Endothelial cell of coronary artery (primary cell): ENCODE measurements at places on chromosomes 7 and 10. TPM values are rescaled to one million over a fixed set of nuclear protein-coding genes. Genes with fewer than 3 reads are reported as not detected.

Gene TRPV5
- total RNA-seq: not detected in 2 replicates

Gene ANKRD30A
- total RNA-seq: not detected in 2 replicates

Gene R3HCC1L
- 13.0 and 17.7 TPM in 2 replicates for total RNA-seq

Gene LRRC17
- total RNA-seq: 5.7 and 20.7 TPM in 2 replicates

Gene SPDYE8
- not detected in 2 replicates for total RNA-seq

Gene CTAGE4
- 0.18 and 0.56 TPM in 2 replicates for total RNA-seq

Gene LIPM
- not detected in 2 replicates for total RNA-seq

Gene ZNF282
- 25.0 and 35.5 TPM in 2 replicates for total RNA-seq

Gene NFKB2
- 13.4 and 29.5 TPM in 2 replicates for total RNA-seq

Gene C10orf62
- not detected in 2 replicates for total RNA-seq

Gene LRCH4
- total RNA-seq: 6.2 and 9.3 TPM in 2 replicates

Gene C10orf67
- total RNA-seq: not detected in 2 replicates

Gene MARVELD1
- 11.2 and 12.5 TPM in 2 replicates for total RNA-seq

Gene NAT16
- not detected in 2 replicates for total RNA-seq

Gene CHST3
- total RNA-seq: 10.0 and 16.8 TPM in 2 replicates

Gene MACROH2A2
- total RNA-seq: 0.36 and 1.5 TPM in 2 replicates

Gene GPR15LG
- total RNA-seq: not detected in 2 replicates

Gene CADPS2
- total RNA-seq: 51.4 and 53.7 TPM in 2 replicates

Gene SUGCT
- 3.1 and 3.4 TPM in 2 replicates for total RNA-seq

Gene ASB4
- not detected in 2 replicates for total RNA-seq

Gene HOXA11
- 0.09 and 0.47 TPM in 2 replicates for total RNA-seq

Gene RTKN2
- 0.09 and 0.63 TPM in 2 replicates for total RNA-seq

Gene ZMYND11
- 41.1 and 56.0 TPM in 2 replicates for total RNA-seq

Gene CPN1
- total RNA-seq: not detected in 2 replicates

Gene ASIC3
- total RNA-seq: not detected in 2 replicates

Gene OGDHL
- total RNA-seq: 0.19 and 0.99 TPM in 2 replicates

Gene CPA4
- 0.27 and 35.0 TPM in 2 replicates for total RNA-seq

Gene PAX4
- total RNA-seq: not detected in 2 replicates

Gene SLC26A3
- total RNA-seq: not detected in 2 replicates

Gene ZNF138
- 3.9 and 4.2 TPM in 2 replicates for total RNA-seq

Gene EEPD1
- total RNA-seq: 0.54 and 2.1 TPM in 2 replicates

Gene SBDS
- total RNA-seq: 55.0 and 66.7 TPM in 2 replicates

Gene DEPP1
- total RNA-seq: 237 and 266 TPM in 2 replicates

Gene LSM5
- 20.8 and 23.8 TPM in 2 replicates for total RNA-seq

Gene KMT2C
- 21.6 and 32.3 TPM in 2 replicates for total RNA-seq

Gene DDX21
- total RNA-seq: 120 TPM in 2 replicates

Gene AKR1C2
- total RNA-seq: 3.5 TPM in 1 of 2 replicates, not detected in the other
